ENCODE measurements at places on chromosomes 13 and 19.

- H3K4me1 ChIP-seq = no peaks in the 10 kb centered on the region
- peaks cover 2% of the 10 kb centered on the region for H3K27me3 ChIP-seq
- no peak for DNase-seq
- no peak overlapping the region for H3K4me3 ChIP-seq
- no peak overlapping the region for H3K27ac ChIP-seq
Observed at GRCh38 chr13:109840201-109840892, 54.0 kb upstream of the IRS2 start.

- no peak overlapping the region for H3K4me3 ChIP-seq
- peaks cover 15% of the 10 kb centered on the region for H3K4me1 ChIP-seq
- no peaks in the 10 kb centered on the region for H3K27me3 ChIP-seq
- no peak for DNase-seq
Observed at GRCh38 chr19:55305983-55306562, 19.1 kb downstream of the TMEM150B start.

- no peaks in the 10 kb centered on the region for H3K4me1 ChIP-seq
- H3K27ac ChIP-seq = no peak overlapping the region
- no peaks in the 10 kb centered on the region for H3K27me3 ChIP-seq
- H3K36me3 ChIP-seq = no peaks in the 10 kb centered on the region
- no peak for DNase-seq
Observed at GRCh38 chr13:43985422-43986072, 105.8 kb downstream of the LACC1 start.

DNA sequence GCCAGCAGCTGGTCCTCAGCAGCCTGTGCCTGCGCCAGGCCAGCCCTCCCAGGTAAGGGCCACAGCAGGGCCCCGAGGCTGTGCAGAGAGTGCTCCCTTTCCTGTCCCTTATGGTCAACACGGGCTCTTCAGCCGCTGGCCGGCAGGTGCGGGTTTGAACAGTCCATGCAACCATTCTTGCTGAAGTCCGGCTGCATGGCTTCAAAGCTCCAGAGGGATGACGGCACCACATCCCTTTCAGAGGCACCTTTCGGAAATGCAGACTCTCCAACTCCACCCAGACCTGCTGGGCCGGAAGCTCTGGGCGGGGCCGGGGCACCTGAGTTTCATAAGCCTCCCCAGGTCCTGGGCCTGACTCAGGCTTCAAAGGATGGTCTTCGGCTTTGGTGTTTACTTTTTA, 81.3 kb downstream of the SPACA7 start:
- no peaks in the 10 kb centered on the region for H3K27me3 ChIP-seq
- no peaks in the 10 kb centered on the region for H3K4me1 ChIP-seq
- DNase-seq = no peak
- no peaks in the 10 kb centered on the region for H3K36me3 ChIP-seq
- no peak overlapping the region for H3K27ac ChIP-seq

GRCh38 chr19:58409010-58409790, 751 bp downstream of the ZNF584 start:
- peak overlapping the region; percentile 86 for H3K4me3 ChIP-seq
- DNase-seq = peak; percentile 42
- H3K27me3 ChIP-seq = no peaks in the 10 kb centered on the region
- no peaks in the 10 kb centered on the region for H3K36me3 ChIP-seq
- H3K27ac ChIP-seq = peak overlapping the region; percentile 93

DNA sequence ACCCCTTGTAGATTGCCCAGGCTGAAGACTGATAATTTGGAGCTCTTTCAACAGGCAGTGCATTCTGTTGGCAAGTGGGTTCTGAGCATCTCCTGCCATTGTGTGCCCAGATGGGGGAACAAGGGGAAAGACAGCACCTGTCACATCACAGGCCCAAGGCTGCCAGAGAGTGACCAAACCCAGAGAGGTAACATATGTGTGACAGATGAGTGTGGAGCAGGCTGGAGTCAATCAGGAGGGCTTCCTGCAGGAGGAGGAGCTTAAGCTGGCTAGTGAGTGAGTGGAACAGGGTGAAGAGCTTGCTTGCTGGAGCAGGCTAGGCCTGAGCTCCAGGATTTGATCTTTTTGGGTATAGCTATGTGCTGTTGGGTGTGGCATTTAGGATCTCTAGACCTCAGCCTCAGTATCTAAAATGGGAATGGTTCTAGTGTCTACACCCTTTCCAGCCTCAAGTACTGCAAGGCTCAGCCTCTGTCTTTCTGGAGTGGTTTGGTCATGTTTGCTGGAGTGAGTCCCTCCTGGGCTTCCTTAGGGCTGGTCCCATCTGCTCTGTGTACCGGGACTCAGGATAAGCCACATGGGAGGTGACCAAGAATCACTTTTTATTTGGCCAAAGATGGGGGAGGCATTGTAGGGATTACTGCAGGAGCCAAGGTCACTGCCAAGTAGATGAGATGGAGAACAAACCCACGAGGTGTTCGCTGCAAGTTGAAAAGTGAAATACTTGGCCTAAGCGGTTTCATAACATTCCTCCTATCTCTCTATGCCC, 152.4 kb upstream of the TSHZ3 start:
- H3K27ac ChIP-seq = no peak overlapping the region
- no peaks in the 10 kb centered on the region for H3K4me1 ChIP-seq
- no peaks in the 10 kb centered on the region for H3K36me3 ChIP-seq
- no peak overlapping the region for H3K4me3 ChIP-seq
- DNase-seq = no peak
- no peaks in the 10 kb centered on the region for H3K27me3 ChIP-seq

DNA sequence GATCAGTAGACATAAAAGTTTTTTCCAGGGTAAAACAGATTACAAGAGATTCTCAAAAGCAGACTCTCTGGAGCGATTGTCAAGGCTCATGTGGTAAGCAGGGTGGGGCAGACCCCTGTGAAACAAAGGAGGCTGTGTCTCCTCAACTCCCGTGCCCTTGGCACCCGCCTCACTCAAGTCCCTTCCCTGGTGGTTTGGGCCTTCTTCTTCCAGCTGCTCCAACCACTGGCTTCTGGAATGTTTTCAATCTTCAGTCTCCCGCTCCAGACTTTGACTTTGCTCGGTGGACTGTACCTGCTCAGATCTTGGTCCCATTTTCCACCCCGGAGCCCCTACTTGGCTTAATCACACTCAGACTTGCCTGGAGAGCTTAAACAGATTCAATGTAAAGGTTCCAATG, 74.8 kb upstream of the STK24 start:
- no peak for DNase-seq
- H3K4me3 ChIP-seq = no peak overlapping the region

DNA sequence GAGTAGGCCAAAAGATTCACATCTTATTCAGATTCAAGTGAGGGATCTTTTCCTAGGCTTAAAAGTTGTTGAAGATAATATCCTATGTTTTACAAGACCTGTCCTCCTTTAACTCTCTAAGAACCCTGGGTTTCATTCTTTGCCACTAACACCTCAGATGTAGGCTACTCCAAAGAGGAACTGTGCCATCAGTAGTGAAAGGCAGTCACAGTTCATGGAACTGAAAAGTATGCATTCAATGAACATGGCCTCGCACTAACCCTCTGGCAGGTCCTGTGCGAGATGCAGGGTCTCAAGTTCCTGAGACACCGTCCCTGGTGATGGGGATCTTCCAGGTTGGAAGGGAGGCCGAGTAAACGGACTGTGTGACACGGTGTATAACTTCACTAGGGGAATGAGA, 4.3 kb downstream of the LGALS14 start:
- no peak for DNase-seq
- peaks cover 5% of the 10 kb centered on the region for H3K27me3 ChIP-seq
- no peak overlapping the region for H3K4me3 ChIP-seq
- H3K27ac ChIP-seq = no peak overlapping the region
- H3K36me3 ChIP-seq = no peaks in the 10 kb centered on the region

Measured in B cell (primary cell).